NCI-H510A treated with DMSO at 0.1 percent for 48 hours (cell line): ENCODE measurements at places on chromosomes 2 and 18.

GRCh38 chr2:240469239-240469636, 33.8 kb downstream of the GPC1 start:
- no peak for DNase-seq

DNA sequence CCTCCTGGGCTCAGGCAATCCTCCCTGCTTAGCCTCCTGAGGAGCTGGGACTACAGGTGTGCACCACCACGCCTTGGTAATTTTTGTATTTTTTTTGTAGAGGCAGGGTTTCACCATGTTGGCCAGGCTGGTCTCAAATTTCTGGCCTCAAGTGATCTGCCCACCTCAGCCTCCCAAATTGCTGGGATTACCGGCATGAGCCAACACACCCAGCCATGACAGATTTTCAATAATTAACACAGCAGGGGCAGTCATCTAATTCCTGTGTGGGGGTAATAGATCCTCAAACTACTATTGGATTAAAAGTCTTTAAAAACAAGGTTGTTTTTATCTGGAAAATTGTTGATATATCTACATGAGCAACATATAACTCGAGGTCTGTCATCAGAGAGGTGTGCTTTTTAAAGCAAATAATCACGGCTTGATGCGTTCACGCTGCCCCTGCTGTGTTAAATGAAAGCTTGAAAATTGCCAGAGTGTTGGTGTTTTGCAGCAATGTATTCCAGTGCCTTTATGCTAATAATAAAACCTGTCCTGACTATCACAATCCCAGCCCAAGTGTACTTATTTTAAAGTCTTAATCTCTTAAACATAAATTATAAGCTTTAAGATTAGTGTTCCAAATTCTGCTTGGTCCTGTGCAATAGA, 35.6 kb upstream of the ASB1 start:
- no peak for DNase-seq

GRCh38 chr2:25116956-25117355, 51.4 kb downstream of the POMC start:
- no peak for DNase-seq

DNA sequence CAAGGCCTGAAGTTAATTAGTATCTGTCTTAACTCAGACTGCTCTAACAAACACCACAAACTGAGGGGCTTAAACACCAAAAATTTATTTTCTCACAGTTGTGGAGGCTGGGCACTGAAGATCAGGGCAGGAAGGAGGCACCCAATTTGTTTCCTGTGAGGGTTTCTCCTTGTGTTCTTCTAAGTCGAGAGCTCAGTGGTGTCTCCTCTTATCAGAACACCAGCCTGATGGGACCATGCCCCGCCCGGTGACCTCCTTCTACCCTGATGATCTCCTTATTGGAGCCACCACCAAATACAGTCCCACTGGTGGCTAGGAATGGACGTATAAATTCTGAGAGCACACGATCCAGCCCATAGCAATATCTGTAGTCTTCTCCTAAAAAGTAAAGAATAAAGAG, 20.5 kb downstream of the TMEM18 start:
- DNase-seq: no peak

DNA sequence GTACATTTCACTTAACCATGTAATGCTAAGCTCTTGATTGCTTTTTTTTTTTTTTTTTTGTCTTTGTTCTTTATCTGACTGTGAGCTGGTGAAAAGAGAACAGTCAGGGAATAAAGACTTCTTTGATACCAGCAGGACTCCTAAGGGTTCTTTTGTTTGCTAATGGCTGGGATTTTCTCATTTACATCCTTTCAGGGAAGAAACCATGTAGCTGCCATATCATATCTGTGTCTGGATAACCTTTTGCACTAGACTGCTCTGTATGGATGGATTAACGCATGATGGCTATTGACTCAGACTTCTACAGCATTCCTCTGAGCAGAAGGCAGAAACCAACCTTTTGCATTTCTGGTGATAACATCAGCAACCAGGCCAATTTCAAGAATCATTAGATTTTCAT, 504.0 kb downstream of the LRRTM4 start:
- DNase-seq: no peak

DNA sequence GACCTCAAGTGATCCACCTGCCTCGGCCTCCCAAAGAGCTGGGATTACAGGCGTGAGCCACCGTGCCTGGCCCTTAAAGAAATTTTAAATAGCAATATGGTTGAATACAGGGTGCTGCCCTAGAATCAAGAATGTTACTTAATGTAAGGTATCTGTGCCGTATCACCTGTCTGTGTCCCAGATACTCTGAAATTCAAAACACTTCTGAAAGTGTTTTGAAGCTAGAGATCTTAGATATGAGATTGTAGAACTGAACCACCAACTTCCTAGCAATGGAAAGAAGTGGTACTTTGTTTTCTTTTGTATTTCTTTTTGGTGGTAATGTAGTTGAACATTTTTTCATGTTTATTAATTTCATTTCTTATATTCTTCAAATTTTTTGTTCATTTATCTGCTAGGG, 13.0 kb downstream of the PTPN4 start:
- no peak for DNase-seq

DNA sequence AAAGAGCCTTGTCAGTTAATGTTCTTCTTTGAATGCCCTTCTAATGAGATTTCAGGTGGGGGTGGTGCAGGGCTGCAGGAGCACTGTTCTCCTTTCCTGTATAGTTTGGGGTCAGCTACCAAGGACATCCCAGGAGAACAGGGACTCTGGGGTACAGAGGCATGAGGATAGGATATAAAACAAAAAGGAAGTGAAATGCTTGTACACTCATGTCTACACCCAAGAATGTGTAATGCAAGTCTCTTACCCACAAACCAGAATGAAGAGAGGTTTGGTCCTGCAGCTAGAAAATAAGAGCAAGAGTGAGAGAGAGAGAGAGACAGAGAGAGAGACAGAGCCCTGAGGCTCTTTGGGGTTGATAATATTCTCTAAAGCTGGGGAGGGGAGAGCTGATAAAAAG, 151.8 kb upstream of the KCTD1 start:
- no peak for DNase-seq

DNA sequence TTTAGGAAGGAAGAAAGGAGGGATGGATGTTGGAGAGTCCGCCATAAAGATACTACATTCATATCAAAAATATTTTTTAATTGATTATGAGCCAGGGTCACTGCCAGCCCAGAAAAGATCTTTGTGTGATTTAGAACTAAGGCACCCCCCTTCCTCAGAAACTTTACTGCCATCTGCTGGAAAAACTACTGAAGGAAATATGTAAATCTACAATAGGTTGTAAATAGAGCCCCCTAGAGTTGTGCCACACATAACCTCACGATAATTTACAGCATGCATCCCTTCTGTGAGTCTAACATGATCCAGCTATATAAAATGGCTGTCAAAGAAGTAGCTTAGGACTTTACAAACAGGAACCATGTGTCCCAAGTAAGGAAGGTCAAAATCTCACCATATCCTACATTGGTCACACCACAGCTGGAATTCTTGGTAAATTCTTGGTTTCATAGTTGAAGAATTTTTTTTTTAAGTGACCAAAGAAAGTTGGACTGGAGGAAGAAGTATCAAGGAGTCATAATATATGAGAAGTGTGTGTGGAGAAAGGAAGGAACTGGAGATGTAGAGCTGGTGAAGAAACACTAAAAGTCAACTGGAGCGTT, 152.5 kb downstream of the CYP26B1 start:
- DNase-seq: no peak

DNA sequence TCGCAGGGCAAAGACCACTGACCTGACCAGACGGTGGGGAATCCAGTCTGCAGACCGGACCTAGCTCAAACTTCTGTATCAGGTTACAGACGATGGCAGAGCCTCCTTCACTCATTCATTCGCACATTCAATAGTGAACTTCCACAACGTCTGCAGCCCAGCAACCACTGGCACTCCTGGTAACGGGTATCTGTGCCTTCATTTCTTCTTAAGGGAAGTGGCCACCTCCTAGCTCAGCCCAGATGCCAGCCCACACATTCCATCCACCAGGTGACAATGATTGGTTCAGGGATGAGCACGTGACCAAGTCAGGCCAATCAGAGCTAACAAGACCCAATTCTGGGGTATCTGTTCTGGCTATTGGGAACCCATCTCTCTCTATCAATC, 15.9 kb upstream of the ARMC9 start:
- DNase-seq: no peak

GRCh38 chr18:69755041-69755440, 192.6 kb downstream of the CD226 start:
- DNase-seq: no peak

DNA sequence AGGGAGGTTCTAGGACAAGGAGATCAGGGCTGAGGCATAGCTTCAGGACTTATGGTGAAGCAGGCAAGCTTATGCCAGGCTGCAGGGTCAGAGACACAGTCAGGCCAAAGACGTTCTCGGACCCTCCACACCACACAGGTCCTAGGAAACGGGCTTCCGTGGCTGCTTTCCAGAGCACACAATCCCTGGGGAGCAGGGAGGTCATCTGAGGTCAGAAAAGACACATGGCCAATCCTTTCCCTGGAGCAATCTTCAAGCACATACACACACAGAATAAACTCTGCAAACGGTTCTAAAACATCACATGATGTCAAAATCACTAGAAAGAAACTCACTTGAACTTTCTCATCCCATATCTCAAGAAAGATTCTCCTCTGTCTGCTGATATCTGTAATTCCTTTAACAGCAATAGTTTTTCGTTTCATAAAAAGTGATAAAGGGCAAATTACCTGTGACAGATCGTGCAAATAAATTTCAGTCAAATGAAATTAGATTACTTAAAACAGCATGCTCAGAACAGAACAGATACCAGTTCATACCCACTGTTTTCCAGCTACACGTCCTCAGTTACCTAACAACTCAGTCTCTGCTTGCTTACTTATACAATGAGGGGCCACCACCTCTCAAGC, 63.9 kb downstream of the MBOAT2 start:
- DNase-seq: no peak

GRCh38 chr2:7206111-7206810, 289.0 kb downstream of the RNF144A start:
- no peak for DNase-seq

DNA sequence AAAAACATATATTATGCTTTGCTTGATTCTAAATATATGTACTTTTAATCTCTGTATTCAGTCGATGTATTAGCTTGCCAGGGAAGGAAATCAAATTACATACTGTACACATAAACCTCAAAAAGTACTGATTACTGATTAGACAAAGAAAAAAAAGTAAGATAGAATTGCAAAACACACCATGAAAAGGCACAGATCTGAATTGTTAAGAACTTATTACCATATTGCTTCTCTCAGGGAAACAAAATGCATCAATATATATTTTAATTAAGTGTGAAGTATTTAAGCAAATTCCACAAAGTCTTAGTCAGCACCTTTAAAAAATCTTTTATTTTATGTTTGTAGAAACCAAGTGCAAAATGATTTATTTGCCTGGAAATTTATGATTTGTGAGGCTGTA, 309.3 kb downstream of the RNF144A start:
- DNase-seq: no peak

GRCh38 chr2:223314811-223315210, 262.8 kb downstream of the KCNE4 start:
- no peak for DNase-seq

- no peak for DNase-seq
Observed at GRCh38 chr2:12424219-12424618, 292.5 kb upstream of the TRIB2 start.

GRCh38 chr2:119294671-119295070, 71.0 kb downstream of the STEAP3 start:
- no peak for DNase-seq

- no peak for DNase-seq
Observed at GRCh38 chr2:230722207-230722885, 9.7 kb downstream of the CAB39 start.

DNA sequence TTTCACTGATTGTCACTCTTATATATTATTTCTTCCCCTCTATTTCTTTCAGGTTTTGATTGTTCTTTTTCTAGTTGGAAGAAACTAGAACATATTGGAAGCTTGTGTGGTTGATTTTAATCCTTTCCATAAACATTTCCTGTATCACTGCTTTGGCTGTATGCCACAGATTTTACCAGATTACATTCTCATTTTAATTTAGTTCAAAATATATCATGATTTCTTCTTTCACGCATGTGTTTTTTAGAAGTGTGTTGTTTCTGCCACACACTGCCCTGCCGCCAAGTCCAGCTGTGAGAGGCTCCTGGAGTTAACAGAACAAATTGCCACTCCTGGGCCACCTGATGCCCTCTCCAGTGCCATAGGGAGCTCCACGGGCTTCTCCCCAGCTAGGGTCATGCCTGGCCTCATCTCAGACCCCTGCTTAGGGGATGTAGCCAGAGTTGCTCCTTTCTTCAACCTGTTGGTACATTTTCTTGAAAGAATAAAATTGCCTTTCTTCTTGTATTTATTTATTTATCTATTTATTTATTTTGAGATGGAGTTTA, 206.2 kb upstream of the COPS8 start:
- DNase-seq: no peak
